Activated naive CD8-positive, alpha-beta T cell treated with anti-CD3 and anti-CD28 coated beads for 36 hours (primary cell): ENCODE measurements at places on chromosomes 3 and 15. TPM values are rescaled to one million over a fixed set of nuclear protein-coding genes. Genes with fewer than 3 reads are reported as not detected.

DNA sequence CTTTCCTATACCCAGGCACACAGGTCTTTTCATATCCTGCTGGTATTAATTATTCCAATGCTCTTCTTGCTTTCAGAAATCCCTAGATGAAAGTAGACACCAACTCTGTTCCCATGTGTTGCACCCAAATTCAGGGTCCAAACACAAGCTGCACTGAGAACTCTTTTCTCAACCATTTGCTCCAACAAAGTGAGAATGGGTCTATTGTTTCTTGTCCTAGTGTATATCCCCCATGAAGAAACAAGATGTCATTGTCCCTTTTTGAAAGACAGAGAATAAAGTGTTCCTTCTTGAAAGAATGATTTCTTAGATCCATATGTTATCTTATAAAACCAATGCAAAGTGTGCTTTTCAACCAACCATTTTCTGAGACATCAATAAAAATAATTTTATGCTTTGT lies 353.7 kb downstream of the CNTN6 start:
- H3K27ac ChIP-seq: no peak overlapping the region
- no peaks in the 10 kb centered on the region for H3K4me1 ChIP-seq
- H3K27me3 ChIP-seq: no peaks in the 10 kb centered on the region
- DNase-seq: no peak

- H3K4me3 ChIP-seq: no peak overlapping the region
- H3K36me3 ChIP-seq: peaks cover 2% of the 10 kb centered on the region
- DNase-seq: no peak
- no peak overlapping the region for H3K27ac ChIP-seq
Observed at GRCh38 chr15:41836073-41836472, 2.6 kb upstream of the PLA2G4B start.

GRCh38 chr15:74815121-74815934 lies 2.7 kb downstream of the LMAN1L start:
- H3K36me3 ChIP-seq: no peaks in the 10 kb centered on the region
- no peak overlapping the region for H3K4me3 ChIP-seq
- H3K4me1 ChIP-seq: peaks cover 5% of the 10 kb centered on the region
- H3K27ac ChIP-seq: no peak overlapping the region
- H3K27me3 ChIP-seq: peaks cover 3% of the 10 kb centered on the region

Gene WDR72
- total RNA-seq: not detected
